ENCODE measurements at places on chromosomes 6 and 20.

- DNase-seq = no peak
Measured at GRCh38 chr20:53972179-53972578, 98.2 kb downstream of the BCAS1 start.

- DNase-seq = no peak
Measured at GRCh38 chr6:15264902-15265761, 19.3 kb downstream of the JARID2 start.

GRCh38 chr6:148521158-148521557 lies 178.5 kb downstream of the SASH1 start:
- DNase-seq = no peak

DNA sequence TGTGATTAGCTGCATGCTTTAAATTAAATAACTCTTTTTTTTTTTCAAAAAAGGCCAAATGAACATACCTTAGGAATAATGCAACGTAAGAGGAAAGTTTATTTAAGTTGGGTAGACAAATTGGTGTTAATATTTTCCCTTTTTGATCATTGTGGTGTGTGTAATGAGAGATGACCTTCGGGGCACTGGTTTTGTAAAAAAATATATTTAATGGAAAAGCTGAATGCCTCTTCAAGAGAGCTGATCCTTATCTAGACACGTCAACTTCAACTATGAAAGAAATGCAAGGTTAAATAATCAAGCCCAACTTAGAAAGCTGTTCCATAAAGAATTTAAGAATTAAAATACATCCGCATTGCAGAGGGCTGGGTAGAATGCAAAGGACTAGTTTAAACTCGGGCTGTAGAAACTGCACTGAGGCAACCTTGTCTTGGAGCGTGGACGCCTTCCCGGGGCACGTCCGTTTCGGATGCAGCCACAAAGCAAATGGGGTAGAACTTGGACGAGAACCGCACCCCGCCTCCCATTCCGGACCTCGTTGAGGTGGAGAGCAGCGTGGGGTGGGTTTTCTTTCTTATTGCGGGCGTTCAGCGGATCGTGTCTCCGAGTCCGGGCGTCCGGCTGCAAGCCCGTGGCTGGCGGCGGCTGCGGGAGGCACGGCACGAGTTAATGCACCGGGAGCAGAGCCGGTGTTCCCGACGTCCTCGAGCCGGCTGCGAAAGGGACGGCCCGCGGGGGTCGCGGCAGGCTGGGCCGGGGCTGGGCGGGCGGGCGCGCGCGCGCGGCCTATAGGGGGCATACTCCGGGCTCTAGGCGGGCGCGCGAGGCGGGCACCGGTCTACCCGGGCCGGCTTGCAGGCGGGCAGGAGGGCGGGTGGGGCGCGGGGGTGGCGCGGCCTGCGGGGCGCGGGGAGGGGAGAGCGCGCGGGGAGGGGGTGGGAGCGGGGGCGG lies 1.9 kb downstream of the JARID2 start:
- peak; percentile 22 for DNase-seq

GRCh38 chr6:150145427-150145826 lies 2.6 kb downstream of the PPP1R14C start:
- no peak for DNase-seq

GRCh38 chr6:21754891-21755290 lies 161.3 kb downstream of the SOX4 start:
- no peak for DNase-seq

GRCh38 chr20:49278818-49279676 lies 1.2 kb upstream of the ZNFX1 start:
- no peak for DNase-seq

DNA sequence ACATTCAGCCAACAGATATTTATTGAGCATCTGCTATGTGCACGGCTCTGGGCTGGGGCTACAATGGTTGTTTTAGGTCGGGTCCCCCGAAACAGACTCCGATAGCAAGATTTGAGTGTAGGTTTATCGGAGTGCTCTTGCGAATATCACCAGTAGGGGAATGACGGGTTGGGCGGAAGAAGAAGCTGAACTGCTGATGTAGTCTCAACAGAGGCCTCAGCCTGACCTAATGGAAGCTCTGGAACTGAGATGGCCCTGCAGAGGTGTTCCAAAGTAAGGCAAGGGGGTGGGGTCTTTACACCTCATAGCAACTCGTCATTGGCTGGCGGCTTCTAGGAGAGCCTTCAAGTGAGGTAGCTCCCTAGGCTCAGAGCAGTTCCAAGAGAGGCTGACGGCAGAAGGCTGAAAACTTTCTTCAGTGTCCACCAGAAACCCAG lies 1.1 kb downstream of the L3MBTL1 start:
- DNase-seq = no peak

GRCh38 chr6:121711472-121711871 lies 276.0 kb downstream of the GJA1 start:
- DNase-seq = no peak

DNA sequence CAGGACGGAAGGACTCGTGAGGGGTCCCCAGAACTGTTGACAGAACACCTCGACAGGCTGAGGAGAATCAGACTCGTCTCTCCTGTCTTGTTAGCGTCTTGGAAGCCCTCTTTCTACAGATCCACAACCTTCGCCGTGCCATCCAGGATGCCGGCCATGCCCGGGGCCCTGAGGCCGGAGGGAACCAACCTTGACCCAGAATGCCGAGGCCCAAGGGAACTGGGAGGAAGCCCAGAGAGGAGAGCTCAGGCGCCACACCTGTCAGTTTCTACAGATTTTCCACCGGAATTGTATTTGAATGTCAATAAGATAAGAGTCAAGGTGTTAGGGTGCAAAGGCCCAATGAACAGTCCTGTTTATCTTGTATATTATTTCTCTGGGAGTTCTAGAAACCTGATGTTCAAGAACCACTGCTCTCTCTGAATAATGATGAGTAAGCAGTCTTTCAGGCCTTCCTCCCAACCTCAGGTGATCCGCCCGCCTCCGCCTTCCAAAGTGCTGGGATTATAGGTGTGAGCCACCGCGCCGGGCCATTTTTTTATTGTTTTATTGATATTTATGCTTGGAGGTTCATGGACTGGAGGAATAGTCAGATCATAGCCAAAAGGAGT lies 799 bp upstream of the ME1 start:
- DNase-seq = no peak

GRCh38 chr6:38796850-38797249 lies 81.7 kb downstream of the DNAH8 start:
- no peak for DNase-seq

GRCh38 chr20:8535403-8536261 lies 403.6 kb downstream of the PLCB1 start:
- DNase-seq = no peak

DNA sequence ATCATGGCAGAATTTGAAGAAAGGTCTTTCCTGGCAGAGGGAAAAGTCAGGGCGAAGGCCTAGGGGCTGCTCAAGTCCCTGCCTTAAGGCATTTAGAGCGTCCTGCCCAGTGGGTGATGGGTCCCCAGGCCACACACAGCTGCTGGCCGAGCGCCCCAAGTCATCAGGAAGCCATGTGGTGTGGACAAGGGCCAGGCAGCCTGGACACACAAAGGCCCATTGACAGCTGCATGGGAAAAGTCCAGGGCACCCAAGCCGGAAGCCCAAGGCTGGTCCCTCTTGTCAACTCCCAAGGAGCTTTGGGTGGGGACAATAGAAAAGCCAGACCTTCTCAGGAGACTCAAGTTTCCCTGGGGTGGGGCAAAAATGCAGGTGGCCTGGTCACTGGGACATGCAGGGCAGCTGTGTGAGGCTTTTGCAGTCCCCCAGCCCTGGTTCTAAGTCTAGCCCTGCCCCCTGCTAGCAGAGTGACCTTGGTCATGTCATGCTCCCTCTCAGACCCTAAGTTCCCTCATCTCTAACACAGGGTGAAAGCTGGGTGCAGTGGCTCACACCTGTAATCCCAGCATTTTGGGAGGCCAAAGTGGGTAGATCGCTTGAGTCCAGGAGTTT lies 44.3 kb upstream of the PTGIS start:
- DNase-seq = no peak

DNA sequence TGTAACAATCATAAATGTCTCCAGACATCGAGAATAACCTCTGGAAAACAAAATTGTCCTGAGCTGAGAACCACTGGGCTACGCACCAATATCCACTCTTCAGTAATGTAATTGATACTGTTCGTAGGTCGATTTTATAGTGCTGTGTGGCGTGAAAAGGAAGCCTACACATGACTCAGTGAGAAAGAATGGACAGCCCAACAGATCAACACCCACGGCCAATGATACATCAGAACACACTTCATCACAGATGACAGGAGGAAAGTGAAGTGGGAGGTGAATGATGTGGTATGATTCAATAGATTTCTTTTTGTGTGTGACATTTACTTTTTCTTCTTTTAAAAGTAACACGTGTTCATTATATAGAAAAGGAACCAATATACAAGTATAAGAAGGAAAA lies 93.5 kb downstream of the RPS12 start:
- no peak for DNase-seq

DNA sequence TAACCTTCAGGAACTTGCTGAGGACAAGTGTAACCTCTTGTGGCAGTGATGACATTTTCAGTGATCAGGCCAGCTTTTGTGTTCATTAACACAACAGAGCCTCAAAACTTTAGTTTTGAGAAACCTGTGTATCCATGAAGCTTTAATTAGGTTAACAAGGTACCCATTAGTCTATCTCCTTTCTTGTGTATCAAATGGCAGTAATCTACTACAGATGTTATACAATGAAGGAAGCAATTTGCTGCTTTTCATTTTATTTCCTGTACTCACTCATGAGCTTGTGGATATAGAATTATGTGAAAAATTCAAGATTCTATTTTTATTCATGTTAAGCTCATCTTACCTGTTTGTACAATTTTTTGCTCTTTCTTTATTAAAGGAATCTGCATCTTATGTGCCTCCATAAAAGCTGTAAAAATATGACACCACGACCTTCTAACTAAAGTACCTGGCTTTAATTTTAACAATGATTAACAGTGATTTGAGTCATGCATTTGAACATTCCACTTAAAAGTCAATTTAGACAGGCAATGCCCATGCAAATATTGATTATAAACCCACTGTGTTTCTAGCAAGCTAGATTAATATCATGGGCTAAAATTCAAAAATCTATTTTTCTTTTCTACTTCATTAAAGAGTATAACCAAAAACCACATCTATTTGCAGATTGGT lies 897.3 kb downstream of the KIF16B start:
- DNase-seq = no peak

DNA sequence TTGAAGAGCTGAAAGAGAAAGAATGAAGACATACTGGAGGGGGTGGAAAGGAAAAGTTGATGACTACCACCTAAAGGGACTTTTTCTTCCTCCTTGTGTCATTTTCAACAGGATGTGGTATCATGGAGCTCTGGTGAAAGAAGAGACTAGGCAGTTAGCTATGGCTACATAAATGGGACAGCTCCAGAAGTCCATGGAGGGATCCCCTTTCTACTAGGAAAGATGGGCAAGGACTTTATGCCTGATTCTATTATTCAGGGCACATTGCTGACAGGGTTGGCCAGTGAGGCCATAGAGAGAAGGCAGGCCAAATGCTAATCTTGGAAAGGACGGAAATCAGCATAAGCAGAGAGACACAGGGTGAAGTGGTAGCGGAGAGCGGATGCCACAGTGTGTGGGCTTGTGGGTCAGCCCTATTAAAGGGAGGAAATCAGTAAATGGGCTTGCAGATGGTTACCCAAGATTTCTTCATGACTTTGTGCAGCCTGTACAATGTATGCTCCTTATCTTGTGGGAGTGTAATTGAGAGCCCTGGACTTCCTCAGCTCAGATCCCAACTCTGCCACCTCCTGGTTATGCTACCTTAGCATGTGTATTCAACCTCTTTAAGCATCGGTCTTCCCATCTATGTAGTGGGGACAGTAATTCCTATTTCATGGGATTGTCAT lies 77.4 kb upstream of the TMEM170B start:
- DNase-seq = no peak

DNA sequence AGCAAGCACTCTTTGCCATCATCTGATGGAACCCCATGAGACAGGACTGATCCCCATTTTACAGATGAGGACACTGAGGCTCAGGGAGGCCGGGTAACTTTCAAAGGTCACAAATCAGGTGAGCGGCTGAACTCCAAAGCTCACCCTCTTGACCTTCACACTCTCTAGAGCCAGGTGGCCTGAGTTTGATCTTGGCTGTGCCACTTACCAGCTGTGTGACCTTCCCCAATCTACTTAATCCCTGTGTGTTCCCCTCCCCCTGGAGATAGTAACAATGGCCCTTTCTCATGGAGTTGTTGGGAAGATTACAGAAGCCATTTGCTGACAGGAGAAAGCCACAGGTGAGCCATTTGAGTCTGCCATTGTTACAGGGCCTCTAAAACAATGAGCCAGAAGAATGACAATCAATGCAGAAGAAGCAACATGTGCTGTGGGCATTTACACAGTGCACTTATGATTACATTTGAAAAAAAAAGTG lies 34.5 kb downstream of the BMP7 start:
- no peak for DNase-seq

DNA sequence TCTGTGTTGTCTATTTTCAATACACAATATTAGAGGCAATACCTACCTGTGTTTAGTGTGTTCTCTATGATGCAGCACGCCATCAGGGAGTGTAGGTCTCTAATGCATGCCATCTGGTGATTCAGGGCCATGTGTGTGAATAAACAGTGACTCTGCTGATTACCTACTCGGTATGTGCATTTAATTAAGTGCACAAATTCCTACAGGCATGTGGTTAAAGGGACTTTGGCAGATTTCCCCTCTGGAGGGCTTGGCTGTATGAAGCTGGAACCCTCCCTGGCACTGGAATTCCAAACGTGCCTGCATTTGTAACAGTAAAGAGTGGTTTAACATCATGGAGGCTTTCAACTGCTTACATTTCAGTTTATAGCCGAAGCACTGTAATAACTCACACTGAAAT lies 401.5 kb upstream of the SASH1 start:
- DNase-seq = no peak

DNA sequence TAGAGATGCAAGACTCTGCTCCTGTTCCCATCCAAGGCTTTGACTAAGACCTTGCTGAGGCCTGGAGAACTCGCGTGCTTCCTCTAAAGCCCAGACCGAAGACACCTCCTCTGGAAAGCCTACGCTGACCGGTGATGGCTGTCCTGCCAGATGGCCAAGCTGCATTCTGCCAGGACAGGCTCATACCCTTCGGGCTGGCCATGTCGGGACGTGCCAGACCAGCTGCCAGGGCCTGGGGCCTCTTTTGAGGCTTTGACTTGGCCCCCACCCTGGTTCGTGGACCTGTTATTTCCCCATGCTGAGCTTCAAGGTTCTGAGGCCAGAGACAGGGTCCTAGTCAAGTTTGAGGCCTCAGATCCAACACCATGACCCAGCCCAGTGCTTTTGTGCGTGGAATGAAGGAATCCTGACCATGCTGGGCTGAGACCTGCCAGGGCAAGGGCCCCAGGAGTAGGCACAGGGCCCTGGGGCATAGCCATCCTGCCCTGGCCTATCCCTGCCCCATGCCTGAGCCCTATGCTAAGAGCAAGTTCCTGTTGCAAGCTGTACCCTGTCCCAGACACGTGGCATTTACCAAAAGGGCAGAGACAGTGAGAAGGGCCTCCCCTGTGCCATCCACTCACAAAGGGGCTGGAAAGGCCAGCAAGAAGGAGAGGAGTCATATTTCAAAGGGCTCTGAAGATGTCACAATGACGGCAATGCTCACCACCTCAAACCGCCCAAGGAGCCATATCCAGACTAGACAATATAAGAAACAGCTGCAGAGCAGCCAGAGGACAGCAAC lies 42.8 kb downstream of the MRPL14 start:
- DNase-seq = no peak
